Stimulated activated CD8-positive, alpha-beta memory T cell treated with anti-CD3 and anti-CD28 coated beads, Interleukin-2, amount 100 ng/mL, for 48 hours (primary cell): ENCODE measurements at places on chromosomes 12 and 14.

DNA sequence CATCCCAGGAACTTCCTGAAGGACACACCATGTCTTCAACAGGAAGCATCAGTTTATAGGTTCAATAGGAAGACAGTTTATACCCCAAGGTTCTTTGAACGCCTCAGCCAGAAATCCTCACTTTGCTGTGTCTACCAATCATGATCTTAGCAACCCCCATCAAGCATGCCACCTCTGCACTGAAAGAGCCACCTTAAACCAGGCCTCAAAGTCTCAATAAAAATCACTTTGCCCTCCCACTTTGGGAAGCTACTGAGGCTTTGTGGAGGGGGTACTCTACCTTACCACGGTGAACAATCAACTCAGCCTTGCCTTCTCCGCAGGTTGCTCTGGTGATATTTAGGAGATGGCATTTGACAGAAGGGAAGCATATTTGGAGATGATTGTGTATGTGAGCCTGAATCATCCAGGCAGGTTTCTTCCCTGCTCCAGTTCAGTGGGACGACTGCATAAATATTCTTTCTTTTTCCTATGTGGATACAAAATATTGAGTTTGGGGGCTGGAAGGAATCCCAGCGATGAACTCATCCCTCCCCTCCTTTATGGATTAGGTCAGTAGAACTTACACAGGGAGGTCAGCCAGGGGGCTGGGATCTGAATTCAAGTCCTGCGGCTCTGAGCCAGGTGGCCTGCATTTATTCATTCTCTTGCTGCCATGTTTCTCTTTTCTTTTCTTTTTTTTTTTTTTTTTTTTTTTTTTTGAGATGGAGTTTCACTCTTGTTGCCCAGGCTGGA, 42.8 kb upstream of the VASH1 start:
- DNase-seq = no peak

DNA sequence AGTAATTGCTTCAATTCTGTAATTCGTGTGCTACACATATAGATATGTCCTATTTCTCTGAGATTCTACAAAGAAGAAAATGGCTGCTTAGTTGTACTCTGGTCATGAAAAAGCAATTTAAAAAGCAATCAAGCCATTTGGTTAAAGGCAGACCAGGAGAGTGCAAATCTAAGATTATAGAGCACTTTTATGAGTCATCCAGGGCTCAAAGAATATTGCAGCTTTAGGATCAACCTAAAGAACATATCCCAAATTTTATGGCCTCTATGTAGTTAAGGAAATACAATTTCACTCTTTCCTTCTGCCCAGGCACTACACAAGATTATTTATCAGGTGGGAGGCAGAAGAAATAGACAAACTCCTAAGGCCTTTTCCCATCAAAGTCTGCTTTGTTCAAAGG, 332.8 kb downstream of the SEC23A start:
- DNase-seq = no peak

GRCh38 chr12:97936165-97936564, 473.6 kb downstream of the RMST start:
- DNase-seq = no peak

GRCh38 chr14:75339059-75339458, 60.4 kb downstream of the FOS start:
- DNase-seq = no peak

- no peak for DNase-seq
Observed at GRCh38 chr14:102824832-102825231, 47.6 kb downstream of the TRAF3 start.

- no peak for DNase-seq
Observed at GRCh38 chr14:46091819-46092218, 559.8 kb downstream of the RPL10L start.

- DNase-seq = peak; percentile 80
Observed at GRCh38 chr12:452667-453210, 7.0 kb upstream of the B4GALNT3 start.

DNA sequence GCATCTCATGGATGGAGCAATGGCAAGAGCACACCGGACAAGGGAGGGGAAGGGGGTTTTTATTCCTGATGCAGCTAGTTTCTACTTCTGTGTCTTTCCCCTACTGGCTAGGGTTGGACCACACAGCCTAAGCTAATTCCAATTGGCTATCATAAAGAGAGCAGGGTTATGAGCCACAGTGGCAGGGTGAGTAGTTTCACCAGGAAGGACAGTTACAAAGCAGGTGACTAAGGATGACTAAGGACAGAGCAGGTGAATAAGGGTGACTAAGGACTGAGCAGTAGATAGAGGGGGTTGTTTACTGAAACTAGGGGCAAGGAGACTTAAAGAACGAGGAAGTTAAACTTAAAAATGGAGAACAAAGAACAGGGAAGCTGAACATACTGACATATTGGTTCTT, 321.4 kb upstream of the SEL1L start:
- DNase-seq = no peak

GRCh38 chr14:64676410-64677008, 27.7 kb upstream of the PLEKHG3 start:
- DNase-seq = no peak

DNA sequence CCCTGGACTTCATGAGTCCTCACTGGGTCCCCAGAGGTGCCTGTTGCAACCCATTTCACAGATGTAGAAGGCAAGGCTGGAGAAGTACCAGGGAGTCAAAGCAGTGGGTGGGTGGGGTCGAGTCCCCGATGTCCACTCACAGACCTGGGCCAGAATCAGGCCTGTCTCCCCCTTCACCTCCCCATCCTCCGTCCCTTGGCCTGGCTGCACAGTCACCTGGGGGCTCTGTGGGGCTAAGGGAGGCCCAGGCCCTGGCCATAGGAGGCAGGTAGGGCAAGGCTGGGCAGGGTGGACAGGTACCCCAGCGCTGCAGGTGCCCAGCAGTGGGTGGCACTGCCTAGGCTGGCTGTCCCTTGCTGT, 29.5 kb downstream of the RTL1 start:
- DNase-seq = no peak

DNA sequence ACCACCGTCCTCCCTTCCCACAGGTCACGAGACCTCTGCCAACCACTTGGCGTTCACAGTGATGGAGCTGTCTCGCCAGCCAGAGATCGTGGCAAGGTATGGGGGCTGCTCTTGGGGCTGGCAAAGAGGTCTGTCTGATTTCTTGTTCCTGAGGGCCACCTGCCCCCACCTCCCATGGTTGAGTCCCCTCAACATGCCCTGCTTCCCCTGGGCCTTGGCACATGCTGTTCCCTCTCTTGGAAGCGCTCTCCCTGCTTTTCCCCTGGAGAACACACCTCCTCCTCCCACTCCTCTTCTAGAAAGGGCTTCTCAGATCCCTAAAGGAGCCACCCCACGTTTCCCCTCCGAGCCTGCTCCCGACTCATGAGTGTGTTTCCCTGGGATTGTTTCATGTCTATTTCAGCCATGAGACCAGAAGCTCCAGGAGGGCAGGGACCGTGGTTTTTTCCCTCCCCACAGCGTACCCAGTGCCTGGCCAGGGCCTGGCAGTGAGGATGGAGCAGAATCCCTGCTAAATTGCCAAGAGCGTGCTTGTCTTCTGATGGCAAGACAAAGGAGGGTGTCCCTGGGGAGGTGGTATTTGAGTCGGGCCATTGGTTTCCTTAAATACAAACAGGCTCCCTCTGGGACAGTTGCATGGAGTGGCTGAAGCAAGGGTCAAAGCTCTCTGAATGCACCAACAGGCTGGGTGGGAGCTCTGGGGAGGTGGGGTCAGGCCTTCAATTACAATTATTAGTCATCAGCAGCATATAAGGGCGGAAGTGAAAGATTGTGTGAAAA, 34.1 kb downstream of the CYP46A1 start:
- DNase-seq = no peak

GRCh38 chr12:125503128-125503527, 437.9 kb downstream of the AACS start:
- no peak for DNase-seq

DNA sequence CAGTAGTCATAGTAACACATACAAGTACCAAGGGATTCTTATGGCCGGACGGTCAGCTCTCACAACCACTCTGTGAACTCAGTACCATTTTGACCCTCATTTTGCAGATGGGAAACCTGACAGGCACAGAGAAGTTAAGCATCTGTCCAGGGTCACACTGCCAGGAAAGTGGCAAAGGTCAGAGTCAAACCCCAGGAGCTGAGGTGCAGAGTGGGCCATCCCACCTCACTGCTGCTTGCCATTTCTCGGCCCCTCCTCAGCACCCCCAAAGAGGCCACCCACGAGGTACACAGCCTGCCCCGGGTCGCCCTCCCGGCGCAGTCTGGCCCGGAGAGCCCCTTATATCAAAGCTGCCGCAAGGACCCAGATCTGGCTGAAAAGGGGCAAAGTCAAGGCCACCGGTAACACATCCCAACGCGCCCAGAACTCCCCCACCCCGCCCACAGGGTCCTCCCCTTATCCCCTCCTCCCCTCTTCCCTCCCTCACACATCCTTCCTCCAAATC, 1.7 kb downstream of the NCOR2 start:
- DNase-seq = no peak

GRCh38 chr12:12946686-12947355, 5.1 kb downstream of the GPRC5D start:
- no peak for DNase-seq

- no peak for DNase-seq
Observed at GRCh38 chr14:98489115-98489514, 782.9 kb downstream of the BCL11B start.

DNA sequence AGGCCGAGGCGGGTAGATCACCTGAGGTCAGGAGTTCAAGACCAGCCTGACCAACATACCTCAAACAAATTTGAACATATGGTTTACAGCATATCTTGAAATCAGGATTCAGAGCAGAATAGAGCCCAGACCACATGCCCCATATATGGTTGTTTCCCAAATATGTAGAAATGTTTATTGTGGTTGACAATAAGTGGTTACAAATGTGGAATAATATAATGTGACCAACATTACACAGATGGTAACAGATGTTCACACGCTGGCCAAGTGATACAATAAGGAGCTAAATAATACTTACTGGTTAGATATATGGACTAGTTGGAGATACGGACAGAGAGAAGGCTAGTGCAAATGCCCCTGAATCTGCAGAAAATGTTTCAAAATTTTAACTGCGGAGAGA, 85.3 kb downstream of the MAPKAPK5 start:
- no peak for DNase-seq

DNA sequence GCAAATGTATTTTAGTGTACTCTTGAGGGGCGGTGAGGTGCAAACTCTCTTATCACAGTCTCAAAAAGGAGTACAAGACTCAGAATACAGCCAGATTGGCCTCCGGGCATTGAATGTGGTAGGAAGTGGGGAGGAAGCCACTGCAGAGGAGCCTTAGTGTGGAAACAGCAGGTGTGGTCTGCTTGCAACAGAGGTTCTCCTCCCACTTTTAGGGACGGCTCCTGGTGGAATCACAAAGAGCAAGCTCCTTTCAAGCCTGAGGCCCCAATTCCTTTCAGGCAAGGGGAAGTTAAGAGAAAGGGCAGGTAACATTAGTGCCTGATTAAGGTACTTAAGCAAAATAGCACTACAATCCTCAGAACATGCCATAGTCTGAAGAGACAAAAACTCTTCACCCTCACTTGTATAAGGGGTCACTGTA, 23.7 kb upstream of the SLC2A3 start:
- DNase-seq = no peak

DNA sequence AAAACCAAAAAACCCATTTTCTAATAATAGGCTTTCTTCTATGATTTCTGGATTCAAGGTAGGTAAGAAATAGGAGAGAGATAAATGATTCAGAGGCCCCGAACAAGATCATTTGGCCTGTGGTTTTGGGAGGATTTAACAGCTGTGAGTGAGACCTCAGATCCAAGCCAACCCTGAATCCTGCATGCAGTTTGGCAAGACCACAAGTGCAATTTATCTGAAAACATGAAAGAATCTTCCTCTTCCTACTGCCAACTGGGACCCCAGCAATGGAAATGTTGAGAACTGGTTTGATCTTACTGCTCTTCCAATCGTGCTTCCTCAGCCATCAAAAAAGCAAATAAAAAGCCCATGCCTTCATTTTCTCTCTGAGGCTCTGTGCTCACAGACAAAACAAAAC, 519.7 kb upstream of the TBX3 start:
- DNase-seq = no peak

DNA sequence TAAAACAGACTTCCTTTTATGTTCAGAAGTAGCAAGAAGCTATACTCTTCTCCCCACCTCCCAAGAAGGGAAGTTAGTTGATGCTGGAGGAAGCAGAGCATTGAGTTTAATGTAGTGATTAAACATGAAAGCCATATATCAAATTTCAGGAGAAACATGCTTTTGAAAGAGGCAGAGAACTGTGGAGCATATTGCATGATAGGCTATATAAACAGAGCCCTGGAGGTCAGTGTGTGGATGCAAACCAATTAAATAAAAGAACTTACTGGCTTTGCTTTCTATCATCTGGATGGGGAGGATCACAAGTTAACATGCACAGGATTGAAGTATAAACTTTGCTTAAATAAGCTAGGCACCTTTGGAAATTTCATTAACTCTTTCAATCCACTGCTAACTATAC, 94.1 kb downstream of the MSRB3 start:
- DNase-seq = no peak

DNA sequence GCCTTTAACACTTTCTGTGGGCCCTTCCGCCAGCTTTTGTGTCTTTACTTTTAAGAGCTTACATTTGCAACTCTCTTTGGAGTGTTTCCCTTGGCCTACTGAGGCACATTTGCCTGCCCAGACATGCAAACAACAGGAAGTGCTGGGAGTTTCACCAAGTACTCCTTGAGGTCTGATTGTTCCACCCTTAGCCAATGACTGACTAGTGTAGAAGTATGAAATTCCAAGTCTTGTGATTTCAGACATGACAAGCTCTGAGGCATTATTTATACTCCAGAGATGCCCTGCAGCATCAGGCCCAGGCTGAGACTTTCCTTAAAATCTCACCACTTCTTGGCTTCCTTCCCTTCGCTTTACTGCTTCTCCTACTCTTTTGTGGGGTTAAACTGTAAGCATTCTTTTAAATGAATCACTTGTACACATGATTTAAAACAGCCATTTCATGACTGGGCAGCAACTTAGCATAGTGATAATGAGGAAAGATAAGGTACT, 174.1 kb downstream of the SLC6A15 start:
- no peak for DNase-seq

DNA sequence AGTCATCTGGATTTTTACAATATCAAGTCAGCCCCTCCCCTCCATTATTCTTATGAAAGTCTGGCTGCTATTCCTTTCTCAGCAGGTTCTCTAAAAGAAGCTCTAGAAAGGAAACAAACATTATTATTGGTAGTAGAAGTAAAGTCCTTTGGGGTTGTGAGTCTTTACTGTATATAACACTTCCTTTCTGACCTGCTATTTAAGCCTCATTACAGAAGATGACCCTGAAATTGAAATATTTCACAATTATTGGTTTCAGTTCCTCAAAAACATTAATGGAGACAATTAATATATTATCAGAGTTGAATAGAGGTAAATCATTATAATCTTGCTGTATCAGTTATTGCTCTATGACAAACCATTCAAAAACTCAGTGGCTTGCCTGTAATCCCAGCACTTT, 19.3 kb downstream of the PLEKHA5 start:
- DNase-seq = no peak

DNA sequence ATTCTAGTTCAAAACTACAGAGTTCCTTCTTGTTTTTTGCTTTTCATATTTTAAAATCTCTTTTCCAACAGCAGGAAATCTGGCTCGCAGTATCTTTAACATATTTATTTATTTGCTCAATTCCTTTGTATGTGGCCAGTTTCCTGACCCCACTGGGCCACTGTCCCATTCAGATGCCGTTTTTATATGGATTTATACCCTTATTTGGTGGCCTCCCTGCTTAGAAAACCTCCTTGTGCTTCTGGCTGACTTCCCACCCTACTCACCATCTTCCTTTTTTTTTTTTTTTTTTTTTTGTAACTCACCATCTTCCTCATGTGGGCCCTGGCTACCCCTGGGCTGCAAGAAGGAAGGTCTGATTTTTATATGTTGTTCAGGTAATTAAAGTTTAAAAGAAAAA, 53.9 kb downstream of the TTLL5 start:
- no peak for DNase-seq
